ENCODE measurements at places on chromosomes 3 and 15.

DNA sequence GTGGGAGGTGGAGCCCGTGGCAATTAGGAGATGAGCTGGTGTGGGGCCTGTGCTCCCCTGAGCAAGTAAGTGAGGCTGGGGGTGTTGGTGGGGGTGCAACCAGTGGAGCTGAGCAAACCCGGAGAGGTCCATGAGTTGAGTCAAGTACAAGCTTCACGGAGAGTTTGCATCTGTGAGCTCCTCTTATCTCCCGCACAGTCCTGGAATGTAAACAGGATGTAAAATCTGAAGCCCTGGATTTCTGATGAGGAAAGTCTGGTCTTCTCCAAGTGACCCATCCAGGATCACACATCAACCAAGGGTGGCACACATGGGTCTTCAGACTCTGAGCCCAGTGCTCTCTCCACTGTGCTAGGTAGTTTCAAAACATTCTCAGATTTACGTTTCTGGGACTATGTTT, 67.8 kb downstream of the LSM3 start:
- DNase-seq: no peak

GRCh38 chr3:168431491-168431890, 335.8 kb upstream of the GOLIM4 start:
- no peak for DNase-seq

DNA sequence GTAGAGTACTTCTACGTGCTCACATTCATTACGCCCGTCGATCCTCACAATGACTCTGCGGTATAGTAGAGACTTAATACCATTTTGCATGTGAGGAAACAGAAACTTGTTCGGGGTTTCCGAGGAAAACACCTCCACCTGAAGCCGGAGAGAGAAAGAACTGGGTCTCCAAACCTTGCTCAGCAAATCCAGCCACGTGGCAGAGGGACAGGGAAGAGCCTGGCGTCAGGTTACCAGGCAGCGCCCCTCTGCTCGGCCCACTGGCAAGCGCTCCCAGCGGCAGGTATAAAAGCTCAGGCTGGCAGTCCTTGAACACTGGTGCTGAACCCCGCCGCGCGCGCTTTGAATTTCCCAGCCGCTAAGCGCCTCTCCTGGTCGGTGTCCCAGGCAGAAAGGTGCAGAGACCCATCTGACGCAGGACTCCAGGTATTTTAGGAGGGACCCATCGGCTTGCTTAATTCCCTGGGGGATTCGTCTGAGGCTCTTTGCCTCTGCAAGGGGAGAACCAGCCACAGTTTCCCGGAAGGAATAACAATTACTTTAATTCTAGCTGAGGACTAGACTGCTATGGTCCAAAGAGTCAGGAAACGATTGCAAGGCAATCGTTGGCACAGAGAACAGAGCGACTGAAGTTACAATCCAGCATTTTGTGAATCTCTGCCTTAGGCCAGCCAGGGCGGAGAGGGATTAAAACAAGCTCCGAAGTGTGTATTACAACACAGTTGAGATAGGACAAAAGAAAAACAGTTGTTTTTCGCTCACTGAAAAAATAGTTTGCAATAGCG, at the start of gene C2CD4A:
Gene C2CD4A (plus strand): TSS at position 315 of the 785 bp plus-strand sequence. CDS start 637 bp downstream, outside the sequence.
- DNase-seq: peak; percentile 86

DNA sequence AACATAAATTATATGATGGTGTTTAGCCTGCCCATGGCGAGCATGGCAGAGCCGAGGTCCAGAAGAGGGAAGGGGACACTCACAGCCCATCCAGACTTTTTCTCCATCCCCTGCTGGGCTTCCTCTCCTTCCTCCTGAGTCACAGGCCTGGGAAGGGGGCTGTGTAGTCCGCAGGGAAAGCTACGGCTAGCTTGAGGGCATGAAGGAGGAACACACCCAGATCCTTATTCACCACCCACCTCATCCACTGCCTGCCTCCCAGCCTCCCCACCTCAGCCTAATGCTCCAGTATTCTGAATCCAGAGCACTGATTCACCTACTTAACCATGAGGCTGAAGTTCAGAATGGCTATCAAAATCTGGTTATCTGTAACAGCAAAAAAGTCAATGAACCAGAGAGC, 97.8 kb downstream of the OXNAD1 start:
- DNase-seq: no peak

DNA sequence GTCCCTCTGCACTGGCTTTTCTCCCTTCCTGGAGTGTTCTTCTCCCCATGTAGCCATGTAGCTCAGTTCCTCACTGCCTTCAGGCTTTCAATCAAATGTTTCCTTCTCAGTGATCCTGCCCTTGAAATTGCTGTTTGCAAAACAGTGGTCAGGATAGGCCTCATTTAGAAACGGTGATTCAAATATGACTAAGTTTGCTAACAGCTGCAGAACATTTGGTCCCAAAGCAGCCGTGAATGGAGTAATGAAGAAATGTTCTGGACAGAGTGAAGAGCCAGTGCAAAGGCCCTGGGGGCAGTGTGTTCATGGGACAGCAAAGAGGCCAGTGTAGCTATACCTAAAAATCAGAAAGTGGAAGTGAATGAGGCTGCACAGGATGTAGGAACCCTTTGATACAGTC, 223.4 kb downstream of the FEZF2 start:
- no peak for DNase-seq

- DNase-seq: peak; percentile 92
Observed at GRCh38 chr3:196179380-196180308, 31.6 kb downstream of the ZDHHC19 start.

- no peak for DNase-seq
Observed at GRCh38 chr3:33187368-33187634, 31.3 kb downstream of the SUSD5 start.

- no peak for DNase-seq
Observed at GRCh38 chr3:34016925-34017587, 218.6 kb downstream of the PDCD6IP start.

DNA sequence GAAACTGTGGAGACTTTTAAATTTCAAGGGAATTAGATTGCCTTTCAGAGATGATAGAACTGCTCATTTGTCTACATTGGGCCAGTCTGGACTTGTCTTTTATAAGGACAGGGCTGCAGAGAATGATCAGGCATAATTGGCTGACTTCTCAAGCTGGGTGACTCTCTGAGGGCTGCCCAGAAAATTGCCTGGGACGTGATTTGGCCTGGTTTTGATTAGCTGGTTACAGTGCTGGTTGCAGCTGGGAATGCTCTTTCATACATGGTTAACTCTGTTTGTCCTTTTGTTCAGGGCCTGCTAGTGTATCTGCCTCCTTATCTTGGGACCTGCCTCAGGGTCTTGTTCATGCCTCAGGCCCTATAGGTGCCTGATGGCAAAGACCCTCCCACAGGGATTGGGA, 245.6 kb downstream of the CLSTN2 start:
- no peak for DNase-seq

- no peak for DNase-seq
Observed at GRCh38 chr3:25610779-25611178, 53.9 kb downstream of the TOP2B start.

- DNase-seq: no peak
Observed at GRCh38 chr3:128619146-128619890, 31.3 kb downstream of the RPN1 start.

DNA sequence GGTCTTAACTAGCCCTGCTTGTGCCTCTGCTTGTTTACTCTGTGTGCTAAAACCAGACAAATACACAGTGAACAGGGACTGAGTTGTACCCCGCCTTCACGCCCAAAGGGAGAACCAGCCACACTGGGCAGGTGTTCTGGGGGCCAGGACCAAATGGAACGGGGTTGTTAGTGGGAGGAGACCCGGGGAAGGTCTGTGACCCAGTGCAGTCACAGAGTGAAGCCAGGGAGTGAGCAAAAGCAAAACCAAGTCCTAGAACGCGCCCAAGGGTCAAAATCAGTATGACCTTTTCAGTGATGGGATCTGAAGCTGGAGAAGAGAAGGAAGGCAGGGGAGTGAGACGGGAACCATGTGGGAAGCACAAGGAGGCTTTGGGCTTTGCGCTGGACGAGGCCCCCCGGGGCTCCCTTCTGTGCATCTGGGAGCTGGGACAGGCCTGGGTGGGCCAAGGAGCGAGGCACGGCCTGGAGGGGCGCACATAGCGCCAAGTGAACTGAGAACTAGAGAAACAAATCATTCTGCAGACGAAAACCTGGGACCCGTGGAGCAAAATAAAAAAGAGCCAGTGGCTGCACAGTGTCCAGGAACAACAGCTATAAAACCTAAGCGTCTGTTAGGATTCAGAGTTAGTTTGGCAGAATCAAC, 78.3 kb upstream of the ALDH1A3 start:
- DNase-seq: no peak

DNA sequence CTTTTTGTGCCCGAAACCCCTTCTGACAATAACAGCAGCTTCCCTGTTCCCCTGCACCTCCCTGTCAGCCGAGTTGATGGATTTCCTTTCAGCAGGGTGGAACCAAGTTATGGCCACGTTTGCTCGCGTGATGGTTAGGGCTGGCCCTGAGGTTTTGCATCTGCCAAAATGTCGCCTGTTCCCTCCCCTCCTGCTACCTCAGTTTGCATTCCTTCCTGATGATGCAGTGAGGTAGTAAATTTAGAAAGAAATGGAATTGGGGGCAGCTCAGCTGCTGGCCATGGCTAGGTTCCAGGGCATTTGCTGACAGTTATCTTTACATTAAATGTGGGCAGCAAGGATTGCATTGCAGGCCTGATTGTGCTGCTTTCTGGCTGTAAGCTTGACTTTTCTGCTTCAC, 13.2 kb downstream of the LIMD1 start:
- DNase-seq: no peak

GRCh38 chr15:69863446-69863845, 234.3 kb downstream of the TLE3 start:
- DNase-seq: no peak

DNA sequence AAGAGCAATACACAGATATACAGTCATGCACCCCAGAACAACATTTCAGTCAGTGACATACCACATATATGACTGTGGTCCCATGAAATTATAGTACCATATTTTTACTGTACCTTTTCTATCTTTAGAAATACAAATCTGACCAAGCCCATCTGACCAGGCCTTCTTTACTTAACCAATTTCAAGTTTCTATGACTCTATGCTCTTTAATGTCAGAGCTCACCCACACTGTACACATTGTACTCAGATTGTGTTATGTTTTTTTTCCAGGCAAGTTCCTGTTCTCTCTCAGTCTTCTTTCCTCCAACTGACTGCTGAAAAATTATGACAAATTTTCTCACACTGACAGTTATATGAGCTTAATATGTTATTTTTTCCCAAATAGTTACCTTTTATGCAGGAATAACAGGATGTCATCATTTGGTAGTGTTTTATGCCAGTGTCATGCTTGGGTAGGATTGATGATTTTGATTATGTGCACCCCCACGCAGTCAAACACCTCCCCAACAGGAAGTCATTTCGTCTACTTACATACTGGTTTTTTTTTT, 8.0 kb upstream of the CBLB start:
- no peak for DNase-seq

GRCh38 chr3:132399054-132399929, 18.0 kb upstream of the DNAJC13 start:
- DNase-seq: no peak

DNA sequence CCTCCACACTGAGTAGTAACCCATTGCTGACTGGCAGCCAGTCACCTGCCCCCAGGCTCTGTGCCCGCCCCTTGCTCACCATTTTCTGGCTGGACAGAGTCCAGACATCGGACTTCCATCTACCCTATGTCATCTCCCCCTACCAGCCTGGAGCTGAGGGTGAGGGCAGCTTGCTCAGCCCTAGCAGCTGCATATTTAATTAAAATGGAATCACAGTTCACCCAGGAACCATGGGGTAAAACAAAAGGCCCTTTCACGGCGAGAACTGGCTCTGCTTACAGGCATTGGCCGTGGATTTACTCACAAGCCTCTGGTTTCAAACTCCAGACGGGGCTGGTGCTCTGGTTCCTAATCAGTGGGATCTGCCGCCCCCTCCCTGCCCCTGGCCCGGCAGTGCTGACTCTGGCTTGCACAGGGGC, 94.9 kb upstream of the ATP2B2 start:
- no peak for DNase-seq

DNA sequence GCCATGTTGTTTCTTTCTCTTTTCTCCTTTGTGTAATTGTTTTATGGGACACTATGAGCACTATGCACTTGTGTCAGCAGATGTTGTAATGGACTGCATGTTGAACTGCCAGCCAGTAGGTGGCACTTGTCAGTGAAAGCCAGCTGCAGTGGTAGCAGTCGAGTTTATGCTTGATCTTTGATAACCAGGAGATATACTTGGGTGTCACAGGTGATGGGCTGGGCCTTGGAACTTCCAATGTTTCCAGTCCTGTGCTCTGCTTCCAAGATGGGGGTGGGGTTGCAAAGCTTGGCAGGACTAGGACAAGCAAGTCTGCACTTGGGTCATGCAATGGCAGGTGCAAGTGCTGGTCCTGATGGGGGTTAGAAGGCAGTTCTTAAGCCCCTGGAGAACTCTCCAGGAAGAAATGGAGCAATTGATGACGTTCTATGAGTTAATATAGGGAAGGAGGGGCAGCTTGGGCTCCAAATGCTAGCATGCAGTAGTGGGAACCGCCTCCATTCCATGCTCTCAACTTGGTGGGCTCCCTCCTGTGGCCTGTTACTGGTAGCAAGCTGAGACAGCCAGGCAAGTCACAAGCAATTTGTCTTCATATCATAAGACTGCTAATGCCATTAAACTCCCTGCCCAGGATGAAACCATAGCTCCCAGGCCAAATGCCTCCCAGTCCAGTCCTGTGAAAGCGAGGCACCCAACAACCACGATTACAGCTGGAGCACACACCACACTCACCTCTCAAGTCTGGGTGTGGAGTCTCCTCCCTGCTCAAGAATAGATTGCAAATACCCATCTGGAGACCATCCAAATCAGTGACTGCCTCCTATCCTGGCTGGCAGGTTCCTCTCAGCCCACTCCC, 287.2 kb downstream of the CGGBP1 start:
- DNase-seq: peak; percentile 72

DNA sequence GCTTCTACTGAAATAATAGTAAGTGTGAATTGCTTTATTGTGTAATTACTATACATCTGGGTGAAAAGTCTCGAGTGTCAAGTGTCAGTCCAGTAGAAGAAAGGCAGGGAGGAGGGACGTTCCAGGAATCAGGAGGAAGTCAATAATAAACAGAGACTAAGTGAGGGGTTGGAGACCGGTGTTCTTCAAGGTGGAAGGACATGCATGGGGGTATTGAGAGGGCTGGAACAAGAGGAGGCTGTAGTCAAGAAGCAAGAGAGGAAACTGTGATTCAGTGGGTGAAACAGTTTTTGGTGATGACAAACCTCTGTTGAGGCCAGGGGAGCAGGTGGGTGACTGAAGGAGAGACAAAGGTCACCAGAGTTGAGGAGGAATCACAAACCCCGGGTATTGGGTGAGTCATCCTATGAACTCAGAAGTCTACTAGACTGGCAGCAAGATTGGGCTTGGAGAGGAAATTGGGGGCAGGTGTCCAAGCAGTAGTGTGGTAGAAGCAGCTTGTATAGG, 11.6 kb upstream of the SCAMP5 start:
- no peak for DNase-seq

DNA sequence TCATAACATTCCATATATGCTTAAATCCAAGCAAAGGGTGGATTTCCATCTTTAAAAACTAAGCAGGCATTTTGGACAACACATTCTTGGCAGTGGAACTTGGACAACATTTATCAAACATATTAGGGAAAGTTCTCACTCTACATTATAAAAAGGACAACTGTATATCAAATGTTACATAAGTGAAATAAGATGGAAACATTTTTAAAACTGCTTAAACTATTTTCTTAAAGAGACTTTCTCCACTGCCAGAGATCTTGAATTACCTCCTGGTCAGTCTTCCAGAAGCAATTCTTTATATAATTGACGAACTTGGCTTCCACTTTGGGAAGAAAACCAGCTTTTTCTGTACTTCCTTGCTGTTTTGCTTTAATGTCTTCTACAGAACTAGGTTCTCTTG, 109.3 kb downstream of the NEO1 start:
- no peak for DNase-seq
